ENCODE measurements at places on chromosomes 2 and 18.

DNA sequence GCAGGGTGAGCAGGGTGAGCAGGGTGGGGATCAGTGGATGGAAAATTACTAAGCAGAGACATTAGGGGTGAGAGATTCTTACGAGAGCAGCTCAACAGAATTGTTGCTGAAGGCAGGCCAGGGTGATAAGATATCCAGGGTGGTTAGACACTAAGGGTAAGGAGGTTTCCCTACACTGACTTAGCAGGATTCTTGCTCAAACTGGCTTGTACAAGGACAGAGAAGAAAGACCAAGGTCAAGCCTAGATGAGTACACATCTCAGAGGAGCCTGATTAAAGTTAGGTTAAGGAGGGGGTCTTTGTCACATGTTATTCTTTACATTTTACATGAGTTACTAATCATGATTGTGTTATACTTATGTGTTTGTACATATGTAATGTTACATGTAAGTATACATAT, 262.8 kb upstream of the FANCL start:
- DNase-seq, result no peak

- no peak for DNase-seq
Observed at GRCh38 chr2:105387225-105387624, 11.6 kb downstream of the FHL2 start.

DNA sequence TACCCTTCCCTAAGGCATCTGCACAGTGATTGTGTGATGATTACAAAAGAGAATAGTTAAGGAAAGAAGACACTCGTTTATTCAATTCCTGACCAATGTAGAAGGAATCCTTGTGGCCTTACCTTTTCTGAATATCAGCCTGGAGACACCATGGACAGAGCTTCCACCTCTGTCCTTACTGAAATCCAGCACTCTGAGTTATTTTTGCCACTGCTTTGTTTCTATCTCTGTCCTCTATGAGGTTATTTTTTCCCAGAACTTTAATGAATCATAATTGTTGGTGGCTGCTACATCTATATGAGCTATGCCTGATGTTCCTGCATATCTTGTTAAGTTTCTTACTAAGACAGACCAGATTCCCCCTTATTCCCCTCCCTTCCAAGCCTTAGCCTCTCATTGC, 275.1 kb downstream of the SETBP1 start:
- no peak for DNase-seq

GRCh38 chr18:79583984-79584401, 95.6 kb upstream of the CTDP1 start:
- DNase-seq, result peak; percentile 7

DNA sequence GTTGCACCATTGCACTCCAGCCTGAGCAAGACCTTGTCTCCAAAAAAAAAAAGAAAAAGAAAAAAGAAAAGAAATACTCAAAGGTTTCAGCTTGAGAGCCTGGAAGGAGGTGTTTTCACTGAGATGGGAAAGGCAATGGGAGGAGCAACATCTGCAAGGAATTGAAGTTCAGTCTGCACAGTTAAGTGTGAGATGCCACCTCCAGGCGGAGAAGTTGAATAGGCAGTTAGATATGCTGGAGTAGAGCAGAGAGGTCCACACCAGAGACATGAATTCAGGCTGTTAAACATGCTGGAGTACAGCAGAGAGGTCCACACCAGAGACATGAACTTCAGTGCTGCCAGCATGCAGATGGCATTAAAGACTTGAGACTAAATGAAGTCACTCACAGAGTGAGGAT, 41.4 kb upstream of the DTNB start:
- no peak for DNase-seq

DNA sequence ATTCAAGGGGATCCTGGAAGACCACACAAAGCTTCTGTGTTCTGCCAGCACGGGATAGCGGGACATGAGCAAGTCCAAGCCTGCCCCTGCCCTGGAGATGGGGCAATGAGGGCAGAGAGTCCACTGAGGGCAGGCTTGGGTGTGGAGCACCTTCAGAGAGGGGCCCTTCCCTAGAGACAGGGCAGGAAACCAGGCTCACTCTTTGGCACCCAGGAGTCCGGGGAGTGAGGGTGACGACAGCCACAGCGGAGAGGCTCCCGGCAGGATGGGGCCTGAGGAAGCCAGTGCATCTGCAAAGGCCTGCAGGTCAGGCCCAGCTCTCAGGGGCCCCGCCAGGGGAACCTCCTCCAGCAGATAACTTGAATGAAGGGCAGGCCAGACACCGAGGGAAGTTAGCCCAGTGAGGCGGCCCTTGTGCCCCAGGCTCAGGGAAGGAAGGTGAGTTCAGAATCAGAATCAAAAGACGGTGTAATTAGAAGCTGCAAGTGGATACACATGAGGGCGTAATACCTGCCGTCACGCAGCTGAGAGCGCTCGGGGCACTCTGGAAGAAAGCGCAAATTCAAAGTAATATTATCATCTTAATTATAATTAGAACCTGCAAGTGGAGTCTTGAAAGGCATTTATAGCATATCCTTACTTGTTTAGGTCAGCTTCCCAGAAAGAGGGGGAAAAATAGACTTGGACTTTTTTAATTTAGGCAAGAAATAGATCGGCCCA, 142.6 kb upstream of the LGALSL start:
- no peak for DNase-seq

- no peak for DNase-seq
Observed at GRCh38 chr2:198917926-198918720, 539.6 kb downstream of the SATB2 start.

- DNase-seq, result no peak
Observed at GRCh38 chr2:86372133-86372532, 34.7 kb upstream of the REEP1 start.
